ENCODE measurements at places on chromosomes 3 and 15.

- ATAC-seq: no peak
Measured at GRCh38 chr3:135145581-135145980, 350.5 kb downstream of the EPHB1 start.

DNA sequence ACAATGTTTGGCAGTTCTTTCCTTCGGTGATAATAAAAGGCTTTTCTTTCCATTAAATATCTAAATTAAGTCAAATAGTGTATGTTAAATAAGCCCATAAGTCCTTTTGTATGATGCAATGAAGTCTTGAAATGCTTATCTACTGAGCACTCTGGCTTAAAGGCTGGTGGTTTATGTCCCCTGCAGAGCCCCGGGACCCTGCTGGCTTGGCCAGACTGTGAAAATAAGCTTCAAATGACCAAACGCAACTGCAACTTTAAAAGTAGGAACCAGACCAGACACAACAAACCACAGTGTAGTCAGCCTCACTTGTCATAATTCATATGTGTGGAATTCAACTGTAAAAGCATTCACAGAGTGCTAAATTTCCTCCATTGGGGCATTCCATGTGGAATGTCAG, 72.5 kb downstream of the FOXP1 start:
- no peak for ATAC-seq

GRCh38 chr3:138949002-138949418, 2.0 kb downstream of the FOXL2NB start:
- no peak for ATAC-seq

GRCh38 chr3:190339130-190339529, 16.9 kb upstream of the CLDN1 start:
- ATAC-seq: no peak
